H9 (cell line): ENCODE measurements at places on chromosomes 13 and 19. TPM values are rescaled to one million over a fixed set of nuclear protein-coding genes. Genes with fewer than 3 reads are reported as not detected.

DNA sequence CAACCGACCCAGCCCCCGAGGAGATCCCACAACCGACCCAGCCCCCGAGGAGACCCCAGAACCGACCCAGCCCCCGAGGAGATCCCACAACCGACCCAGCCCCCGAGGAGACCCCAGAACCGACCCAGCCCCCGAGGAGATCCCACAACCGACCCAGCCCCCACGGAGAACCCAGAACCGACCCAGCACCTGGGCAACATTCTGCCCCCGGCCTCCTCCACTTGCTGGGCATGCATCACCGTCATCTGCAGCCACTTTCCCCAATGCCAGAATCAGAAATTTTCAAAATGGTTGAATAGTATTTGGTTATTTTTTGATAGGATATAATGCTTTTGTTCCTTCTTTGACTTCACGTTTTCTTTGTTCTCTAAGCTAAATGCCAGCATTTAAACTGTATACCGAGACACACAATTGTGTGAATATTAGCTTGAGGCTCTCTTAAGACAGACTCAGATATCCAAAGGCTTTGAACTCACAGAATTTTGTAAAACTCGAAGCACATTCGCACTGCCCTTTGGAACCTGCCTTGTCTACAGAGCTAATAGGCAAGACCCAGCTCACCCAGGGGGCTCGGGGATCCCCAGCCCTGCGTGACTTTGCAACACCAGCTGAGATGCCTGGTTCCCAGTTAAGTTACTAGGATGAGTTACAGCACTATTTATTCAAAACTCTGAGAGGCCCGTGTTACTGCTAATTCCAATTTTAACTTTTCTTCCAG is 15.5 kb upstream of the RASA3 start:
- DNase-seq = no peak

Gene KLK8
- total RNA-seq = 2.7 and 2.9 TPM in 2 replicates

Gene PSG5
- not detected in 2 replicates for total RNA-seq

- no peak for DNase-seq
These were observed 402.5 kb upstream of the PCDH9 start for GRCh38 chr13:67632590-67632989.

GRCh38 chr13:50250401-50250800 is 235.2 kb downstream of the KCNRG start:
- DNase-seq = no peak
